ENCODE measurements at places on chromosomes 1 and 21.

GRCh38 chr1:53413175-53414001, 45.8 kb upstream of the DMRTB1 start:
- no peaks in the 10 kb centered on the region for H3K36me3 ChIP-seq
- peak; percentile 38 for DNase-seq
- H3K27ac ChIP-seq, result no peak overlapping the region

DNA sequence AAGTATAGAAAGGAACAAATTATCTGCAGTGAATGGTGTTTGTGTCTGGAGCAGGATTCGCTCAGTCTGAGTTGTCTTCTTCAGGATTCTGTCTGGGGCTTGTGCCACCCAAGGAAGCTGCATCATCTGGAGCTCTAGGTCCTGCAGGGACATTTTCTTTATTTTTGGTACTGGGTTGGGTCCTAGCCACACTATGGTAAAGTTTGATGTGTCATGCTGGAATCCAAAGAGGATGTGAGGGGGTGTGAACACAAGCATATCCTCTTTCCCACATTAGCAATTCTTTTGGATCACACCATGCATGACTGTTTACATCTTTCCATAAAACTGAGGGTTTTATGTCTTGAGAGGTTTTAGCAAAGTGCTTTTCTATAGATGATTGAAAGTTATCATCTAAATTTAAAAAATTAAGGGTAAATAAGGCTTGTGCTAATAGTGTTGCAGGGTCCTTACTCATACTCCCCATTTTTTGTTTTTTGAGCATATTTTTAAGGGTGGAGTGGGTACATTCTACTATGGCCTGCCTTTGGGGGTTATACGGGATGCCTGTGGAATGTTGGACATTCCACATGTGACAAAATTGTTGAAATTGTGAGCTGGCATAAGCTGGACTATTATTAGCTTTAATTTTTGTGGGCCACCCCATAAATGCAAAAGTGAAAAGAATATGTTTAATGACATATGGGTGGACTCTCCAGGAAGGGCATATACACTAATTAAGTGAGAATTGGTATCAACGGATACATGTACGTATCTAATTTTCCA, 152.0 kb upstream of the HMCN1 start:
- no peaks in the 10 kb centered on the region for H3K27me3 ChIP-seq
- no peaks in the 10 kb centered on the region for H3K36me3 ChIP-seq
- DNase-seq, result no peak
- H3K4me1 ChIP-seq, result no peaks in the 10 kb centered on the region

DNA sequence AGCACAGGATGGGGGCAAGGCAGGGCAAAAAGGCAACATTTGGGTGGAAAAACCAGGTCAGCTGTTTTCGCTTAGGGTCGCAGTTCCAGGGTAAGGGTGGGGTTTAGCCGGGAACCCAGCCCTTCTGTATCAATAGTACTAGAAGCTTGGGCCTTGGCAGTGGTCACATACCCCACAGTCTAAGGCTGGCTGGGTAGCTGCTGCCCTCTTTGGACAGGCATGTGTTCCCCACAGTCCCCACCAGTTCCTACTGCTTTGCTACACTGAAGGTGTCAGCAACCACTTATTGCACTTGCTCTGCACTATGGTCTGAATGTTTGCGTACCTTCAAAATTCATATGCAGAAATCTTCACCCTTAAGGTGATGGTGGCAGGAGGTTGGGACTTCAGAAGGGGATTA, 349.8 kb downstream of the LTN1 start:
- no peaks in the 10 kb centered on the region for H3K36me3 ChIP-seq
- H3K27ac ChIP-seq, result no peak overlapping the region
- no peaks in the 10 kb centered on the region for H3K4me1 ChIP-seq
- DNase-seq, result no peak

DNA sequence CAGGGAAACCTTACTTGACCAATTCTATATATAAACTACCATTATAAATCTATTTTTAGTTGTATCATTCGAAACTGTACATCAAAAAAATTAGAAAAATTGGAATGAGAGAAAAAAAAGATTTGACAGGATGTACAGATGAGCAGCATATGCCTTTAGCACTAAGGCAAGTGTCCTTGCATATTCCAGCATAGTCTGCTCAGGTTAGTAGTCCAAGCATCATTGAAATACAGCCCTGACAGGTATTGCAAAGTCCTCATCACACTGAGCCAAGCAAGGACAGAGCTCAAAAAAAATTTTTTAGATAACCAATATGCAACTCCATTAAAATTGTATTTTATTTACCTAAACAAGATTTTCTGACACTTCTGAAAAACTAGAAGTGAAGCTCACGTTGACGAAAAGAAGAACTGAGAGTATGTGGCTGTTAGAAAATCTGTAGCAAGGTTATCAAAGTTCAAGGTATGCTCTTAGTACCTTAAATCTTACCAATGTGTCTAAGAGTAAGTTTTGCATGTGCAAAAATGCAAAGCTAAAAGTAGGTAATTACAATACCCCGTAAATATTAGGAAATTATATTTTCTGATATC, 465.6 kb upstream of the ADGRL4 start:
- no peak for DNase-seq
- no peaks in the 10 kb centered on the region for H3K4me1 ChIP-seq
- no peak overlapping the region for H3K4me3 ChIP-seq
- no peaks in the 10 kb centered on the region for H3K36me3 ChIP-seq
- H3K27ac ChIP-seq, result no peak overlapping the region
- H3K27me3 ChIP-seq, result no peaks in the 10 kb centered on the region

DNA sequence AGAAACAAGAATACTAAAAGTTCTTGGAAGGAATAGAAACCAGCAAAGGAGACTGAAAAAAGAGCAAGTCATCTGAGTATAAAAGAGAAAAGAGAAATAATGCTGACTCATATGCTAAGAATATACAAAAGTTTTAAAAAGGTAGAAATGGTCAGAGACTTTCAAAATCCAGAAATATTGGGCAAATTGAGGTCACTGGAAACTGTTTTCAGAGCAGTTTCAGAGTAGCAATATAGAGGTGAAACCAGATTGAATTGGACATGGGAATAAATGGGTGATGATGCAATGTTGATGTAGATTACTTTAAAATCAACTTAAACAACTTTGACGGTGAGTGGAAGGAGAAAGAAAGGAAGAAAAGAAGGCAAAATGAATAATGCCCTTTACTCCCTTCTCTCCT, 1.8 kb upstream of the RPS6KC1 start:
- H3K27me3 ChIP-seq, result peaks cover 4% of the 10 kb centered on the region
- no peaks in the 10 kb centered on the region for H3K36me3 ChIP-seq
- H3K27ac ChIP-seq, result no peak overlapping the region
- no peak for DNase-seq
- H3K4me3 ChIP-seq, result no peak overlapping the region

DNA sequence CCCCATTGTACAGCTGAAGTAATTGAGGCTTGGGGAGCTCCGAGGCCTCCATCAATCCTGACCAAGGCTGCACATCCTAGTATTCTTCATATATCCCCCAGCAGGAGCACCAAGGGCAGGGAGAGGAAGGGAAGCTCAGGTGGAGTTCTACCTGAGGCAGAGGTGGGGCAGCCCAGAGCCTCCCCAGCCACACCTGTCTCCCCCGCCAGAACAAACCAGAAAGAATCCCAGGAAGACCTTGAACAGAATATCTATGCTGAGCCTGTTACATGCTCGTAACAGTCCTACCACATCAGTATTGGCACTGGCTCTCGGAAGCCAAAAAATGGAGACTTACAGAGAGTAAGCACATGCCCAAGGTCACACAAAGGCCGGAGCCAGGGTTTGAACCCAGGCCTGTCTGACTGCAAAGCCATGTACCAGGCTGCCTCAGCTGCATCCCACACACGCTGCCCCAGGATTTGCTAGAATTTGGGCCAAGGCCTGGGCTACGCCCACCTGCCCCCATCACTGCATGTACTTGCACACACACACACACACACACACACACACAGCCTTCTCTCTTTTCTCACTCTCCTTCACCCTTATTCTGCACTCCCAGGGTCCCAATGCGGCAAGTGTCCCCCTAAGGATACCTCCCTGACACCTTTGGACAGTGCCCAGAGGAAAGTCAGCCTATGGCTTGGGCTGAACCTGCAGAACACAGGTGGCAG, 4.5 kb downstream of the E2F2 start:
- no peak for DNase-seq
- H3K36me3 ChIP-seq, result no peaks in the 10 kb centered on the region
- H3K27me3 ChIP-seq, result no peaks in the 10 kb centered on the region
- no peaks in the 10 kb centered on the region for H3K4me1 ChIP-seq
- H3K27ac ChIP-seq, result no peak overlapping the region
- no peak overlapping the region for H3K4me3 ChIP-seq

Measured in lung (tissue), 17 donors.